ENCODE measurements at places on chromosomes 11 and 22. TPM values are rescaled to one million over a fixed set of nuclear protein-coding genes. Genes with fewer than 3 reads are reported as not detected.

FUT4 gene
- total RNA-seq: 4.1 TPM

CDC42BPG gene
- 30.5 TPM for total RNA-seq

SLC5A12 gene
- not detected for total RNA-seq

TMPRSS4 gene
- total RNA-seq: 1.7 TPM

GPR137 gene
- total RNA-seq: 32.4 TPM

RIN1 gene
- 41.2 TPM for total RNA-seq

MTFP1 gene
- 59.3 TPM for total RNA-seq

BRSK2 gene
- 2.8 TPM for total RNA-seq

TMEM191B gene
- total RNA-seq: 14.8 TPM

OR5J2 gene
- total RNA-seq: not detected

GAB4 gene
- total RNA-seq: not detected

OR51B5 gene
- 1.7 TPM for total RNA-seq

IGSF9B gene
- 1.3 TPM for total RNA-seq

SLC22A9 gene
- not detected for total RNA-seq

GRAMD1B gene
- 82.1 TPM for total RNA-seq

NLRP6 gene
- total RNA-seq: not detected

HBG1 gene
- not detected for total RNA-seq

GAL3ST3 gene
- total RNA-seq: not detected

ATF4 gene
- total RNA-seq: 240 TPM

SLCO2B1 gene
- total RNA-seq: not detected

PLAAT5 gene
- not detected for total RNA-seq

IL18 gene
- total RNA-seq: 53.6 TPM

RIMBP3C gene
- 0.29 TPM for total RNA-seq

ELFN2 gene
- 10.0 TPM for total RNA-seq

GATD1 gene
- 39.7 TPM for total RNA-seq

DDI1 gene
- not detected for total RNA-seq

C22orf31 gene
- not detected for total RNA-seq

IRF7 gene
- total RNA-seq: 80.8 TPM

All from PC-3 (cell line).